ENCODE measurements at places on chromosomes 13 and 19. TPM values are rescaled to one million over a fixed set of nuclear protein-coding genes. Genes with fewer than 3 reads are reported as not detected.

Gene KASH5
- total RNA-seq = 0.30 TPM

DNA sequence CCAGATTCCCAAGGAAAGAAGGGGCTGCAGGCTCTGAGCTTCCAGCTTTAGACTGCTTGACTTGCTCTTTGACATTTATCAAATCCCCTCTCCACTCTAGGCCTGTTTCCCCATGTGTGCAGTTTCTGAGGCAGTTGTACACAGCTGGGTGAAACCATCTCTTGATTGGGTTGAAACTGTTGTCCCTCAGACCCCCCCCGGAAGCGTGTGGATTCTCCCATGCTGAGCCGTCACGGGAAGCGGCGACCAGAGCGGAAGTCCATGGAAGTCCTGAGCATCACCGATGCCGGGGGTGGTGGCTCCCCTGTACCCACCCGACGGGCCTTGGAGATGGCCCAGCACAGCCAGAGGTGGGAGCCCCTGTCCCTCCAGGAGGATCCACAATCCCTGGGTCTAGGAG, 19.7 kb downstream of the BRSK1 start:
- no peak for DNase-seq

- DNase-seq = peak; percentile 91
These were observed 17.2 kb downstream of the PKN1 start for GRCh38 chr19:14450168-14450874.

- DNase-seq = peak; percentile 37
These were observed 18.9 kb upstream of the ZSCAN5A start for GRCh38 chr19:56333506-56333905.

GRCh38 chr13:89568276-89568675, 1779.2 kb upstream of the MIR17HG start:
- no peak for DNase-seq

DNA sequence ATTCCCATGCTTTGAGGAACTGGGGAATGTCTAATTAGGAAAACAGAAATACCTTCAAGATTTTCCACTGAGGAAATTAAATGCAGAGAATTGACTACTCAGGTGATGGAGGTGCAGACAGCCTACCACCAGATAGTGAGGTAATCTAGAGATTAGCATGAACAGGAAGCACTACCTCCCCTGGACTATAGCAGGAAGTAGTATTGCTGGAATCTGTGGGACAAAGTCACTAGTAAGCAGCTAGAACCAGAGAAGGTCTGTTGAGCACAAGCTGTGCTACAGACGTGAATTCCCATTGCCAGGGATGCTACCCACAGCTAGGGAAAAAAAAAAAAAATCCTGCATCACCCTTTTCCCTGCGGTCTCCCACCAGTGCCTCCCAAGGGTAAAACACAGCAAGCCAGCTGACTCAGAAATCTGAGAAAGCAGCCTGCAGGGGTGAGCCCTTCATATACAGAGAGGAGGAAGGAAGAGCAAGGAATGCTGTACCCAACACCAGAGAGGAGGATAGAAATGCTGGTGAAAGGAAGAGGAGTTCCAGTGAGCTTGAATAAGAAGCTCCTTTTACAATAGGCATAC, 10.2 kb downstream of the ENOX1 start:
- no peak for DNase-seq

All from Caki2 (cell line).